ENCODE measurements at places on chromosomes 12 and 14. TPM values are rescaled to one million over a fixed set of nuclear protein-coding genes. Genes with fewer than 3 reads are reported as not detected.

ACADS gene
- 7.5 TPM for total RNA-seq

ALX1 gene
- 1.2 TPM for total RNA-seq

TOMM20L gene
- not detected for total RNA-seq

CLEC14A gene
- total RNA-seq, result 0.63 TPM

TRHDE gene
- total RNA-seq, result 1.1 TPM

BCL11B gene
- total RNA-seq, result 0.09 TPM

CARMIL3 gene
- not detected for total RNA-seq

KCNA1 gene
- total RNA-seq, result 0.41 TPM

CNTN1 gene
- total RNA-seq, result 0.27 TPM

OR4Q2 gene
- not detected for total RNA-seq

KIF21A gene
- total RNA-seq, result 10.8 TPM

RERG gene
- not detected for total RNA-seq

GRIP1 gene
- 0.90 TPM for total RNA-seq

KRT78 gene
- not detected for total RNA-seq

SLC24A4 gene
- not detected for total RNA-seq

DAO gene
- not detected for total RNA-seq

Measured in fibroblast of the aortic adventitia (primary cell).